ENCODE measurements at places on chromosomes 7 and 10. TPM values are rescaled to one million over a fixed set of nuclear protein-coding genes. Genes with fewer than 3 reads are reported as not detected.

- no peak for DNase-seq
Measured at GRCh38 chr7:128906766-128907559, 3.5 kb downstream of the KCP start.

- no peak for DNase-seq
Measured at GRCh38 chr10:11598712-11599397, 12.6 kb downstream of the USP6NL start.

DNA sequence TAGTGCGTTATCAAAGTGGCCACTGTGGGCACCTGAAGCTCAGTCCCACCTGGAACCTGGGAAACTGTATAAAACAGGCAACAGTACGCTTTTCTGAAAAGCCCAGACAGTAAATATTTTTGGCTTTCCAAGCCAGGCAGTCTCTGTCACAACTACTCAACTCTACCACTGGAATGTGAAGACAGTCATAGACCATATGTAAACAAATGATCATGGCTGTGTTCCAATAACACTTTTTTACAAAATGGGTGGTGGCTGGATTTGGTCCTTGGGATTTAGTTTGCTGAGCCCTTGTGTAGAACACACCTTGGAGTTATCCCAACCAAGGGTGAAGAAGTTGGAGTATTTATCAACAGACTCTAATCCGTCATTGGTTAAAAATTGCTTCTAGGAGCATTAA is 259.9 kb downstream of the SKIDA1 start:
- DNase-seq = no peak

- no peak for DNase-seq
Measured at GRCh38 chr10:21077681-21078080, 180.6 kb upstream of the NEBL start.

DNA sequence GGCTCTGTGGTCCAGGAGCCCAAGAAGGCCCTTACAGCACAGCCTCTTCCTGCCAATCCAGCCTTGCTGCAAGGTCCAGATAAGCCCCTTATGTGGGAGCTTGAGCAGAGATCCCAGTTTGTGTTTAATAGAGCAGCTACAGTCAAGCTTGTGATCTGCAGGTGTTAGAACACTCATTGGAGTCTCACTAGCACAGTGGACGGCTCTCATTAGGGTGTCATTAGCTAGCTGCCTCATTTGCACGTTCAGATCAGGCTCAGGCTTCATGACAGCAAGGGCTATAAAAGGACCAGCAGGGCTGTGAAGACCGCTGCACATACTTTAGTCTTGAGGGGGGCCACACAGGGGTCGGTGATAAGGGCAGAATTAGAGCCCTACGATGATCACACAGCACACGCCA is 443.2 kb downstream of the RPS24 start:
- DNase-seq = no peak

- DNase-seq = no peak
Measured at GRCh38 chr7:1361016-1361755, 98.1 kb downstream of the MICALL2 start.

DNA sequence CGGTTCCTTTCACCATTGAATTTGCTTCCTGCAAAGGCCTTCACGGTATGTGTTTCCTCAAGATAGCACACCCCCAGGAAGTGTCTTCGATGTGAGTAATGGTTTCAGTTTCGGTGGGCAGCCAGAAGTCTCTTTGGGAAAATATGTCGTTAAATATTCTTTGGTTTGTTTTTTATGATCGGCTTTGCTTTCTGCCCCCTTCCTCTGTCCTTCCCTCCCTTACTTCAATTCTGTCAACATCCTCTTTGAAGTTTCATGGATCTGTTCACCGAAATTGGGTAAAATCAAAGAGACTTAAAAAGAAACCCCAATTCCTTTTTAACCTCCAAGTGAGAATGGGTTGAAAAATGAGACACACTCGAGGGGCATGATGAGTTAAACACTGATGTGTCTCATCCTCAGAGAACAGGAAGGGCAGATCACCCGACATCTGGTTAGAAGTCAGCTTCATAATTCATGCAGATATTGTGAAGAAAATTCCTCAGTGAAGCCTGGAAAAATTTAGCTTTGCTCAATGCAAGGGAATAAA is 170.8 kb upstream of the HABP2 start:
- DNase-seq = no peak

DNA sequence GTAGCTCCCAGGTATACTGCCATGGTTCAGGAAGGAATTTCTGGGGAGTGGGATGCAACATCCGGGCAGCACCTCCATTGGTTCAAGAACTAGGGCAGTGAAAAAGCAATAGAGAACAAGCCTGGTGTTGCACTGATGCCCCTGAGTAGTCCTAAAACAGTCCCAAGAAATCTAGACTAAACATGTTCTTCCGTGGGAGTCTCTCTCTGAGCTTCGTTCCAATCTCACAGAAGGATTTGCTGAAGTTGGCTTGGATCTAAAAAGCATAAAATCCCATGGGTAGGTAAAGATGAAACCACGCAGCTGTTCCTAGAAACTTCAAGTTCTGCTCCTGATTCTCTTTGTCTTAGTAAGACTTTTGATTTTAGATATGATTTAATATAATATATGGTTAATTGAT is 154.5 kb downstream of the PLXDC2 start:
- no peak for DNase-seq

- DNase-seq = no peak
Measured at GRCh38 chr10:90977855-90978486, 57.1 kb upstream of the ANKRD1 start.

DNA sequence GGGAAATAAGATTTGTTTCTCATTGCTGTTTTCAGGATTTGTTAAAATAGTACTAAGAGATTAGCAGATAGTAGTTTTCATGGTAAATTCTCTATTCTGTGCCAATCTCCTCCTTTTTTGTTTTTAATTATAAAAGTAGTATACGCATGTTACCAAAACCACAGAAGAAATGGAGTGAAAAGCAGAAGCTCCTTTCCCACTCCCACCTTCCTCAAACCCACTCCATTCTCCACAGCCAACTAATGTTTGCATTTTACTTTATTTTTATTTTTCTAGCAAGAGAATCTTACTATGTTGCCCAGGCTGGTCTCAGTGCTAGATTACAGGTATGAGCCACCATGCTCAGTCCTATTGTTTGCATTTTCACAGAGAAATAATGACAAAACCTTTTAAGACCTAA is 4.5 kb upstream of the LRMDA start:
- DNase-seq = no peak

- no peak for DNase-seq
Measured at GRCh38 chr7:151905353-151905752, 28.4 kb upstream of the PRKAG2 start.

DNA sequence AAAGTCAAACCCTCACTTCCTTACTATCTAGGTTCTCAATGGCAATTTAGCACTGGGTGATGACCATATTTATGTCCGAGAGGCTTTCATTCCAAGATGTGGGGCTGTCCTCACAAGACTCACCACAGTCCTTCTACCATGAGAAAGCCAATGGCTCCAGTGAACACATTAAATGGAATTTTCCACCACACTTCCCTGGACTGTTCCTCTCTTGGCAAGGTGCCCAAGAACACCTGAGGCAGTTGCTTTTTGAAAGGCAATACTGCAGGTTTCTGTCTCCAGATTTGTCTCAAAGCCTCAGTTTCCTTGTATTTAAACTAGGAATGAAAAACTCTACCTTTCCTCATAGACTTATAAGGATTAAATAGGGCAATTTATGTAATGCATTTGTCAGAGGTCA is 24.2 kb downstream of the AFAP1L2 start:
- DNase-seq = no peak

- no peak for DNase-seq
Measured at GRCh38 chr7:1311406-1312135, 78.9 kb downstream of the UNCX start.

- DNase-seq = no peak
Measured at GRCh38 chr10:923844-924523, 7.5 kb downstream of the LARP4B start.

GRCh38 chr7:105210721-105211205 is 178.0 kb downstream of the SRPK2 start:
- DNase-seq = peak; percentile 53

- no peak for DNase-seq
Measured at GRCh38 chr7:9796241-9796640, 1177.4 kb upstream of the PHF14 start.

- DNase-seq = no peak
Measured at GRCh38 chr10:118583611-118584010, 11.8 kb downstream of the PRLHR start.

DNA sequence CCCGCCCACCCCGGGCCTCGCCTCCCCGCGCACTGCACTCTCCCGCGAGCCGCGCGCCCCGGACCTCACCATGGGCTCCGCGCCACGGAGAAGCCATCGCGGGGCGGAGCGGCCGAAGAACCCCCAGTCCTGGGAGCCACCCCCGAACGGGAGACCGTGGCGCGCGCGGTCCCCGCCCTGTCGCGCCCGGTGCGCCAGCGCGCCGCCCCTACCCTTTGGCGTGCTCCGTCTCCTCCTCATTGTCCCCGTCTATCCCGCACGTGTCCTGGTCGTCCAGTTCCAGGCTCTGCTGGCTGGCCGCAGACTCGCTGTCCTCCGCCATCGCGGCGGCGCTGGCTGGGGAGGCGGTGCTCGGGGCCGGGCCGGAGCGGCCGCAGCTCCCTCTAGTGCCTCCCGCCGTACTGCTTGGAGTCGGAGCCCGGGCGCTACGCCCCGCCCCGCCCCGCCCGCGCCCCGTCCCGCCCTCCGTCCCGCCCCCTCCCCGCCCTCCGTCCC is at the start of gene NMT2:
NMT2 (minus strand) TSS at position 403 of the 495 bp plus-strand sequence; CDS start at position 322, 81 bp downstream.
- DNase-seq = peak; percentile 93

GRCh38 chr7:7527047-7527446 is 8.6 kb downstream of the COL28A1 start:
- DNase-seq = no peak

- DNase-seq = peak; percentile 71
Measured at GRCh38 chr7:151793531-151793951, 83.4 kb downstream of the PRKAG2 start.

GRCh38 chr7:42236266-42236975 is 588 bp downstream of the GLI3 start:
- DNase-seq = peak; percentile 75

DNA sequence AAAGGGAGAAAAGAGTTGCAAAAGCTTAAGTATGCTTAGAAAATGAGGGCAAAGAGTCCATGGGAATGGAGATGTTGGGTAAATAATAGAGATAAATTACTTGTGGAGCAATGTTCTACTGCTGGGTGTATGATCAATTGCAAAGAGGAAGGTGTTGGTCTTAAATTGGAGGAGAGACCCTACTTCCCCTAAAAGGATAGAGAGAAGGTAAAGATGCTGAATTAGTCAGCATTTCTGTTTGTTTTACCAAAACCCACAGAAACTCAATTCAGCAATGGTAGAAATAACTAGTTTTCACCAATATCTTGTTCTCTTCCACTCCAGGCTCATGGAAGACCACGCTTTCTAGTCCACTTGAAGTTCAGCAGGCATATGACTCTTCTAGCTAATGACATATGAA is 32.1 kb downstream of the ASB4 start:
- DNase-seq = no peak

DNA sequence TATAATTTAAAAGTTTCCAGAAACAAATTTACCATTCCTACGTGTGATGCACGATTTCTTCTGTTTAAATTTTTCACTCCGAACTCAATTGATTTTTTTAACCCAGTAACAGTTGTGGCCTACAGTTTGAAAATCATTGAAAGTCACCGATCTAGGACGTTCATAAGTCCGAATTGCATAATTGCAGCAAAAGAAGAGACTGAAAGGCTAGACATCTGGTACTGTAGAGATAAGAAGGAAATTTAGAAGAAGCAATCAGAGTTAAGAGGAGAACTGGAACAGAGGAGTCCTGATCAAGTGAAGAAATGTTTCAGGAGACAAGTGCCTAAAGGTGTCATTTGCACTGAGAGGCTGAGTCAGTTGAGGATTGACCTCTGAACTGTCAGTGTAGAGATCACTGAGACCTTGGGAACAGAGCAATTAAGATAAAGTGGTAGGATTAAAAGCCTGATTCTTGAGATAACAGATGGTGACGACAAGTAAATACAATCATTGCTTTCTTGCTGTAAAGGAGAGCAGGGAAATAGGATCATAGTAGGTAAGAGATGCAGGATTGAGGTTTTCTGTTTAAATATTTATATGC is 73.5 kb downstream of the ZFAND4 start:
- DNase-seq = no peak

DNA sequence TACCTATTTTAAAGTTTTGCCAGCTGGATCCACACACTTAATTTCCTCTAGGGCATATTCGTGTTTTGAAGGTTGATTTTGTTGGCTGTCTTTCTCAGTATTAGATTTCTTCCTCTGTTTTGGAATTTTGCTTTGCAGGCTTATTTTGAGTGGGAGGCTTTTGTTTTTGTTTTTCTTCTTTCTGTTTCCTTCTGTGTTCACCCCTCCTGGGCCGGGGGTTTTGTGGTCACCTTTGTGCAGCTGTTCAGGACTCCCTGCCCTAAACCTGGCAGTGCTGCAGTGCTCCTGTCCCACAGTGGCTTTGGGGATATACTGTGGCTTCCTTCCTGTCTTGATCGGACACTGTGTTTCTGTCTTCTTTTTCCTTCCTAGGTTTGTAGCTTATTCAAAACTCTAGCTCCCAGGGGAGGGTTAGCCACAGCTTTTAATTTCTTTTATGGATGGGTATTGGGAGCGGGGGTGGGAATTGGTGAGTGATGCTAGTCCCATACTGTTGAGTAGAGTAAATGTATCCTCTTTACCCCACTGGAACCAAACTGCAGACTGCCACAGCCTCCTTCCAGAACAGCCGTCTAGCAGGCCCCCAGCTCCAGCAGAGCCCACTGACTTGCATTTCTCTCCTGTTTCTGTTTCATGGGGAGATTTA is 228.7 kb upstream of the FZD8 start:
- DNase-seq = no peak

GRCh38 chr10:94036766-94037033 is 43.0 kb downstream of the PLCE1 start:
- no peak for DNase-seq

Gene BLVRA
- total RNA-seq = 47.4 TPM

Gene MINDY4
- 4.9 TPM for total RNA-seq

Gene EVX1
- not detected for total RNA-seq

Gene SNX8
- 16.7 TPM for total RNA-seq

Gene PPP2R2D
- 43.1 TPM for total RNA-seq

Gene MYL7
- 2,865 TPM for total RNA-seq

Gene HYAL4
- not detected for total RNA-seq

Gene NKX2-3
- not detected for total RNA-seq

Gene COL13A1
- 1.0 TPM for total RNA-seq

Gene CCDC172
- total RNA-seq = not detected

Gene PON3
- 0.77 TPM for total RNA-seq

Gene IKZF5
- total RNA-seq = 10.8 TPM

Gene NPFFR1
- total RNA-seq = 0.02 TPM

All from left ventricle myocardium superior (tissue), 1 donor.